Glomerular endothelial cell (primary cell): ENCODE measurements at places on chromosomes 2 and 18. TPM values are rescaled to one million over a fixed set of nuclear protein-coding genes. Genes with fewer than 3 reads are reported as not detected.

DNA sequence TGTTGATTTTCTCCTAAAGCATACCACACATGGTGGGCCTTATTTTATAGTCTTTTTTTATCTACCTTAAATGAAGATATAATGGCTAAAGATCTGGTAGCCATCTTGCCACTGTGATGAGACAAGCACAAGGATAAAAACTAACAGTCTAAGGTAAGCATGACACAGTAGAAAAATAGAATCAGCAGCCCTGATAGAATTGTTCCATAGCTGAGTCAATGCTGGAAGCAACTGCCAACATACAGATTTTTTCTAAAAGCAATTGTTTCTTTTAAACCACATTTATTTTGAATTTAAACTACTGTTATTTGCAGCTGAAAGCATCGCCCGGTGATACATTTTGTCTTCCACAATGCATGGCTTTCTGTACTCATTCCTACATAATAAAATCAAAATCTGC, 1091.5 kb upstream of the CHAC2 start:
- no peak for DNase-seq

- DNase-seq: no peak
These were observed 471.5 kb downstream of the PIK3C3 start for GRCh38 chr18:42426496-42427015.

DNA sequence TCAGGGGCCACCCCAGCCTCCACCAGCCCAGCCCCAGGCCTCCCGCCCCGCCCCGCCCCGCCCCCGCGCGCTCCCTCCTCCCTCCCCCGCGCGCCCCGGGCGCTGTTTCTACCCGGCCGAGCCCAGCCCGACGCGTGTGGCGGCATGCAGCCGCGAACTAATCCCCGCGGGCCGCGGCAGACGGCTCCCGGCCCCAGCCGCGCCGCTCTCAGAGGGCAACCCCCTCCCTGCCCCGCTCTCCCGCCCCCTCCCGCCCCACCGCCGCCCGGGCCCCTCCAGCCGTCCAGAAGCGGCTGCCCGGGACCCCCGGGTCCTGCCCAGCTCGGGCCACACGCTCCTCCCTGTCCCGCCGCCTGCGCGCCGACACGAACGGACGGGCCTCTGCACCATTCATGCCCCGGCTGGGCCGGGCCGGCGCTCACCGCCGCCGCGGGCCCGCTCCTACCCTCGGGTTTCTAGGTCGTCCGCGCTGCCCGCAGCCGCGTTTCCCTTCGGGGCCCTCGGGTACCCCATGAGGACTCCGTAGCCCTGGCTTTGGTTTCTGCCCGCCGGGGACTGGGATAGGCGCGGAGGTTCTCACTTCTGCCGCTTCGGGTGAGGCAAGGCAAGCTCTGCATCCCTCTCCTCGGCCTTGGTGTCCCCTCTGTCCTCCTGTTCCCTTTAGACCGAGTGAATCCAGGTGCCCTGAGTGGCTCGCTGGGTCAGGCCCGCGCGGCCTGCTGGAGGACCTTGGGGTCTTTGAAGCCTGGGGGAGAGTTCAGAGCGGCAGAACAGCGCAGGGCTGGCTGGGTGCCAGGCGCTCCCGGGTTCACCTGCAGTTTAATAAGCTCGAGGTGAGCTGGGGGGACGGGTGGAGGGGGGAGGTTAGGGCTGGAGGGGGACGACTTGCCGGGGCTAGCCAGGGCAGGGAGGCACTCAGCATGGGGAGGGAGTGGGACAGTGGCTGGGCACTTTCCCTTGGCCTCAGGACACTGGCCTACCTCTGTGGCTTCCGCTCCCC, 3.1 kb downstream of the WNT10A start:
- DNase-seq: no peak

DNA sequence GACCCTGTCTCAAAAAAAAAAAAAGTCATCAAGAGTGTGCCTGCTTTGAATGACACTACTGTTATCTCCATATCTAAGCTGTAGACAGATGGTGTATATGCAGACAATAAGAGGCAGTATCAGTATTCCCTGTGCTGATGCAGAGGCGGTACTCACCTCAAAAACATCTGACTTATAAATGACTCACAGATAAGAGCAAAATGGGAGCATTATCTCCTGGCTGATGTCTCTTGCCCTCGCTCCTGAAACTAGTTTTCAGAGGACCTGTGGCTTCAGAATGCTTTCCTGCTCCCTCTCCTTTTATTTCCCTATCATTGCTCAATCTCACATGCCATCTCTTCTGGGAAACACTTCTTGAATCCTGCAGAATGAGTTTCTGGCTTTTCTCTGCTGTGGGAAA, 289.6 kb downstream of the PTPRM start:
- DNase-seq: no peak

GRCh38 chr2:99656994-99657393, 167.2 kb upstream of the REV1 start:
- DNase-seq: no peak

DNA sequence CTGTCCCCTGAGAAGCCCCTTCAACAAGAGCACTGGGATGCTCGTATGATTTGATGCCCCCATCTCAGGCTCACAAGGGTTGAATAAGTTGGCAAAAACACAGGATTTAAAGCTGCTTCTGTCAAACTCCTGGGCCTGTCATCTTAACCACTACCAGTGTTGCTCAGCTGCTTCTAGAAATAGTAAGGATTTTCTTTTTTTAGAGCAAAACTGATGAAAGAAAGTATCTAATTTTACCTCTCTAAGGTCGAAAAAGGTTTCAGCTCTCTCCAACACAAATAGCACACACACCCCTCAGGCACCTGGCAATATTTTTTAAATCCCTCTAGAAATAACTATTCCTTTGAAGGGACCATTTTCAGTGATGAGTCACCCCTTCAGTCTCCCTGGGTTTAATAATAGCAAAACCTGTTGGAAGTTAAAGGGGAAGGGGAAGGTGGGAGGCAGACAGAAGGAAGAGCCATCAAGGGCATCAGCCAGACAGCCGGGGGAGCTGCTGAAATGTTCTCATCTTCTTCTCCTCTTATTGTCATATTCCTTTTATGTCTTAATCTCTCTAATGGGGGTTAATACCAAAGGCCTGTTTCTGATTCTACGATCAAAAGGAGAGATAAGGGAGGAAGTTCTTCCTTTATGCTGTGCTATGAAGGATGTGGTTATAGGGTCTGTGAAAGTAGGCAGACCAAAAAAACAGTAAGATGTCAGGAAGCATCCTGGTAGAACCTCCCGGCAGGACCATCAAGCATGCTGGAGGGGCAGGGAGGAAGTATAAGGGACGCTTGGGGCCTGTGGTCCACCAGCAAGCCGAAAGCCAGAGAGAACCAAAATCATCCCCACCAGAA, 31.9 kb upstream of the SLC35G4 start:
- DNase-seq: no peak

- DNase-seq: no peak
These were observed 284.3 kb downstream of the CYP26B1 start for GRCh38 chr2:71863396-71863795.

The PLEK gene
- 0.12 TPM in 1 of 2 replicates, not detected in the other for total RNA-seq

The NEB gene
- 0.44 and 1.5 TPM in 2 replicates for total RNA-seq
